ENCODE measurements at places on chromosomes 12 and 14.

- no peak for DNase-seq
Measured at GRCh38 chr12:65655074-65655493, 169.2 kb upstream of the HMGA2 start.

DNA sequence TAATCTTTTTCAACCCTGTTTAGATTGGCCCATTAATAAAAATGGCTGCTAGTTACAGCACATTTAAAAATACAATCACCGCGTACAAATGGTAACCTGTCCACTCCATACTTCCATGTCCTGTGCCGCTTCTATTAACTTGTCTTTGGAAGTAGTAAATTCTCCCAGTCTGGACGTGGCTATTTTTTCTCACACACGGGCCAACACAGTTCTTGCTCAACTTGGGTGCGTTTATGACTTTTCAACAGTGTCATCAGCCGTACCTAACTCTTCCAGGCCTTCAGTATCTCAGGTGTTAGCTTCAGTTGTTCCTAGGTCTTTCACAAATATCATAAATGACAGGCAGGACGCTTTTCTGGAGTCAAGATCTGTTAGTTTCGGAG, 475 bp upstream of the PCNX1 start:
- no peak for DNase-seq

GRCh38 chr14:98144964-98145363, 1127.0 kb downstream of the BCL11B start:
- DNase-seq: no peak

DNA sequence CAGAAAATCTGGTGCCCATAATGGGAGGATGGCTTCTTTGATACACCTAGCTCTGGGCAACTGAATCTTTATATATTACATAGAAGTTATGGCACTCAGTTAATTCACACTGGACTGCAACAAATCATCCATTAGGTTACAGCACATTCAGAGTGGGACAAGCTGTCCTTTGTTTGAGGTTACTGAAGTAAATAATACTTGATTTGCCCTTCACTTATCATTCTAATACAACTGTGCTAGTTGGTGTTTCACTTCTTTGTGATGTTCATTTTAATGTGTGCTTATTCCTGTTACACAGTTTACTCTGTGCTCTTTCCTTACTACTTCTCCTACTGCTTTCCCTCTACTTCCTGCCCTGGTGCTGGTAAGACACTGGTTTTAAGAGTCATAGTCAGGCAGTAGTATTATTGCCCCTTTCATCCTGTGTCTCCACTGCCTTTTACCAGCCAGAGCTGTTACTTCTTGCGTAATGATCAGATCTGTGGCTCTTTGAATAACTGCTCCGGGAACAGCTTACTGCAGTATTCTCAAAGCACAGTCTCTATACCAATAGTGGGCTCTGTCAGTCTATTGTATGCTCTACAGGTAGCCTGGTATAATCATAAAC, 36.4 kb upstream of the GXYLT1 start:
- no peak for DNase-seq

DNA sequence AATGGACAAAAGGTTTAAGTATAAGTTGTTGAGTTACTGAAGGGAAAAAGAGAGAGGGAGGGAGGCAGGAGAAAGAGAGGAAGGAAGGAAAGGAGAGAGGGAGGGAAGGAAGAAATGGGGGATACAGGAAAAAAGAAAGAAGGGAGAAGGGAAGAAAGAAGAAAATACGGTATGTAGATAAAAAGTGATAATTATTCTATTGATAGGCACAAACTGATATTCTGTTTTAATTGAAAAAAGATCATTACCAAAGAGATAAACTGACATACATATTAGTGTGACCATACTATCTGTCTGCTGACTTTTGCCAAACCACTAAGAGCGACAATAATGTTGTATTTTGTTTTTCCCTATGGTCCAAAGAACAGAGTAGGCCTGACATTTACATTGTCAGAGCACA, 154.5 kb downstream of the LRFN5 start:
- no peak for DNase-seq

Measured in SW 1271 (cell line).